ENCODE measurements at places on chromosomes 3 and 15.

DNA sequence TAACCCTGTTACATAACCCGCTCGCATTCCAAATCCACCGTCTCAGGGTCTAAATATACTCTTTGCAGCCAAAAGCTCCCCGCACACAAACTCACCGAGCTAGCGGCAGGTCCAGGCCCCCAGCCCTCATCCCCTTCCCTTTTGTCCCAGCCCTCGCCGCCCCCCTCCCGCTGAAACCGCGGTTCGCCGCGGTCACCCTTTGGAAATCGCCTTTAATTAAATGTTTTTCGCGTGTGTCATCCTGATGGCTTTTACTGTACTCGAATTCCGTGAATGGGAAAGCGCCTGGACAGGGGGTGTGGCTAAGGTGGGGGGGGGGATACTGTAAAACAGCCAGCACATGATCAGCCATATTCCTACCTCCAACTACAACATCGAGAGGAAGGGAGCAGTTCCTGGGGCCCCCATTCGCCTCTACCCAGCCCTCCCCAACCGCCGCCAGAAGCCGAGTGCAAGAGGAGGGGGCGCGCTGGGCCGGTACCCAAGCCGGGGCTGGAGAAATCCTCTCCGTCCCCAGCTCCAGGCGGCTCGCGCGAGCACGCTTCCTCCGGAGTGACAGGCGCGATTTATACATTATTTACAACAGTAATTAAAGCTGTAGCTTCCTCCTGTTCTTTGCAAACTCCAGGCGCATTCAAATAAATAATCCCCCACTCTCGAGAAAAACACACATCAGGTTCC lies 1.7 kb downstream of the RORA start:
- peak; percentile 41 for DNase-seq

DNA sequence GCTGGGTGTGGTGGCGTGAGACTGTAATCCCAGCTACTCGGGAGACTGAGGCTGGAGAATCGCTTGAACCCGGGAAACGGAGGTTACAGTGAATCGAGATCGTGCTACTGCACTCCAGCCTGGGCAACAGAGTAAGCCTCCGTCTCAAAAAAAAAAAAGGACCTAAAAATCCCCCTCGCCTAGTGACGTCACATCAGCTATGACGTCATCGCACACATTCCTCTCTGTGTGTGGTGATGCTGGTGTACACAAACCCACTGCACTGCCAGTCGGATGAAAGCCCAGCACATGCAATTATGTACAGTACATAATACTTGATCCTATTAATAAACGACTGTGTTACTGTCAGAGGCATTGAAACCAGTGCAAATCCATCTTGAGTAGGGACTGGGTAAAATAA lies 40.2 kb upstream of the SEC61A1 start:
- DNase-seq = no peak

GRCh38 chr3:128597900-128598299 lies 52.7 kb downstream of the RPN1 start:
- no peak for DNase-seq

- no peak for DNase-seq
Measured at GRCh38 chr3:146019508-146019907, 141.5 kb downstream of the PLOD2 start.

GRCh38 chr3:65894679-65895453 lies 143.9 kb downstream of the MAGI1 start:
- peak; percentile 86 for DNase-seq

DNA sequence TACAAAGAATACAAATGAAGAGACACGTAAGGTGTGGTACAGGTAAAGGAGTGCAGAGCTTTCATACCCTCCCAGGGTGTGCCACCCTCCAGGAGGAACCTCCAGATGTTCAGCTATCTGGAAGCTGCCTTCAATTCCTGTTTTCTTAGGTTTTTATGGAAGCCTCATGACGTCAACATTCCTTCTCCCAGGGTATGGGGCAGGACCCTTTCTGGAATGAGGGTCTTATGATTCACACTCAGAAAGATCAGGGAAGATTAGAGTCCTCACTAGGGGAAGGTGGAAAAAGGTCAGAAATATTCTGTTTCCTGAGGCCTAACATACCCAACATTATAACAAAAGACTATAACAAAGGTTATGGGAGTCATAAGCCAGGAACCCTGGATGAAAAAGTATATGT lies 99.8 kb upstream of the PLCL2 start:
- DNase-seq = no peak

DNA sequence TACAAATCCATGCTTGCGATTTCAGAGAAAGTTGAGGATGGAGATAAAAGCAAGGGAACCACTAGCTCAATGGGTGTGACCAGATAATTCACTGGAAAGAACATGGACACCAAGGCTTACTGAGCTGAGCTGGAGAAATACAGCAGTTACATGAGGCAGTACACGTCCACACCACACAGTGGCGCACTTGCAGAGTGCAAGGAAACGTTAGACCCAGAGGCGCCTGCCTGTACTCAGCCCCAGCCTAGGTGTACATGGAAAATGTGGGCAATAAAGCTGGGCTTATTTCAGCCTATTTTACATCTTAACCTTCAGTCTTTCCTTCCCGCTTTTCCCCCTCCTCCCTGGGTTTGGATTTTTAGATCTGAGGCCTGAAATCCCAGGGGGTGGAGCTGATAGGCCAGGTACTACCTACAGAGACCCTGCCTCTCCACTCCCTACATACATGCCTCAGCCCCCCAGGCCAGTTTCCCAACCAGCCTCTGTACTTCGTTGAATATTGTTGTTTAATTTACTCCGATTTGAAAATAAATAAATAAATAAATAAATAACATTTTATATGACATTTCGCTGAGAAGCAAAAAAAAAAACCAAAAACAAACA lies 60.1 kb downstream of the PCOLCE2 start:
- peak; percentile 55 for DNase-seq

- no peak for DNase-seq
Measured at GRCh38 chr15:63134245-63134985, 12.8 kb downstream of the LACTB start.

DNA sequence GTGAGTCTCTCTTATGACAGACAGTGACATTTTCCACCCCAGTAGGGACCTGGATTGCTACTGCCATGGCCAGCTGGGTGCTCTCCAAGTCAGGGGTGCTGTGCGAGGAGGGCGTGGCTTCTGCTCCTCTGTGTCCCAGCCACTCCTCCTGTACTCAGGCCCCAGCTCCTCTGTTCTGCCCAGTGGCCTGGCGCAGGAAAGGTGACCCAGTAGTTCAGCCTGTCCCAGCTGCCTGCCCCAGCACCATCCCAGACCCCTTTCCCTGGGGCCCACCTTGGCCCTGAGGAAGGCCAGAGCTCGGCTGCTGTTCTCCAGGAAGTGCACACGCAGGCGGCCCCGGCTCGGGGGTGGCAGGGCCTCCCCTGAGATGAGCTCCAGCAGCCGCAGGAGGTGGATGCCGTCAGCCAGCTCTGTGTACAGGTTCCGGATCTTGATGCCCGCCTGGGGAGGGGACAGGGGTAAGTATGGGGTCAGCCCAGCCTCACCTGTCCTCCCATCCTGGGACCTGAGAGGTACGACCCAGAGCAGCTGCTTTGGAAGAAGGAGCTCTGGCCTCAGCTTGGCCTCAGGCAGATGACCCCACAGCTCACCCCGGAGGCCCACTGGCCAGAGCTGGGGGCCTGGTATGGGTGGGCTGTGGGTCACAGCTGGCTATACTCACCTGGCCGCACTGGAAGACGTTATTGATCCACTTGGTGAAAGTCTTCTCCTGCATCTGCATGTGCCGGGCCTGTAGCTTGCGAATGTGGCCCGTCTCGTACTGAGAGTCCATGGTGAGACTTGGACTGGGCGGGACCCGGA lies 1.0 kb downstream of the SPTBN5 start:
- DNase-seq = no peak
